ENCODE measurements at places on chromosomes 4 and X.

DNA sequence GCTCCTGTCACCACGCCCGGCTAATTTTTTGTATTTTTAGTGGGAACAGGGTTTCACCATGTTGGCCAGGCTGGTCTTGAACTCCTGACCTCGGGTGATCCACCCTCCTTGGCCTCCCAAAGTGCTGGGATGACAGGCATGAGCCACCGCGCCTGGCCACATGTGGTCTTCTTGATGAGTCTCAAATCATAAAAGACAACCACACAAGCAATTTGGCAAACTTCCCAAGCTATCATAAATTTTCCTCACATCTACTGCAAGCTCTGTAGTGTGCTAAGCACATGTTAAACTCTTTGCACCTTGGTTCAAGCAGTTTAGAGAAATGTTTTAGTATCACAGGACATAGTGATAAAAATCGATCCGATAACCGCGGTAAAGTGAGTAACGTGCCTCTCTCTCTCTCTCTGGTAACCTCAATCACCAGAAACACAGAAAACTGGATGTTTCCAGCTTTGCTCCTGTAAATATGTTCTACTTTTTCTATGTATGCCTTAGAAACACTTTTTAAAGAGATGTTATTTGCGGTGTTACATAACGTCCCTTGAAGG is 256.8 kb downstream of the DHRSX start:
- no peak for DNase-seq

DNA sequence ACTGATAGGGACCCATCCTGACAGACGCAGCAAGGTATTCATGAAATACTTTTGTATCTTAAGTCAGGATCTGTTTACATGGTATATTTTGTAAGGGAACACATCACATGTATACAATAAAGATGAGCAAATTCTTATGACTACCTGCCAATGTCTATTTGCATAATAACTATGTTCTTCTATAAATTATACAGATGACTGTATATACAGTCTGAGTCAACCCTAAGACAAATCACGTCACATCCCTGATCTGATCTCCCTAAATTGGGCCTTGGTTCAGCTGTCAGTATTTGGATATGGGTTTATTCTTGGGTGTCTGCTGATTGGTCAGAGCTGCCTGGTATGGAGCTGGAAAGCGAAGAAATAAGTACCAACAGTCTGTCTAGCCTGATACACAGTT is 93.3 kb downstream of the SERPINA7 start:
- DNase-seq, result no peak

GRCh38 chr4:139118365-139118764 is 58.7 kb downstream of the ELF2 start:
- DNase-seq, result no peak

GRCh38 chrX:15988661-15989603 is 134.3 kb upstream of the AP1S2 start:
- no peak for DNase-seq

DNA sequence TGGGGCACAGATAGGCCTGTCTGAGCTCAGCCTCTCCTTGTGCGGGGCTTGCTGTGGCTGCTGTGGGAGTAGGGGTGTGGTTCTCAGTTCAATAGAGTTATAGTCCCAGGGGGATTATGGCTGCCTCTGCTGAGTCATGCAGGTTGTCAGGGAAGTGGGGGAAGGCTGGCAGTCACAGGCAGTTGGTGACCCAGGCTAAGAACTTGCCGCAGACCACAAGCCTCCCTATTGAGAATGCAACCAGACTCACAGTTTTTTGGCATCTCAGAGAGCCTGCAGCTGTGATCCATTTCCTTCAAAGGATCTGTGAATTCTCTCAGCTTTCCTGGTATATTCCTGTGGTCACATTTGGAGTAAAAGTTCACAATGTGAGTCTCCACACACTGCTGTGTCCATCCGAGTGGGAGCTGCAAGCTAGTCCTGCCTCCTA is 364.9 kb downstream of the ZNF674 start:
- no peak for DNase-seq

- no peak for DNase-seq
Measured at GRCh38 chrX:10015723-10016518, 48.8 kb downstream of the CLDN34 start.

GRCh38 chrX:133045986-133046385 is 50.9 kb downstream of the USP26 start:
- no peak for DNase-seq

- no peak for DNase-seq
Measured at GRCh38 chrX:44451056-44451455, 91.6 kb downstream of the FUNDC1 start.

DNA sequence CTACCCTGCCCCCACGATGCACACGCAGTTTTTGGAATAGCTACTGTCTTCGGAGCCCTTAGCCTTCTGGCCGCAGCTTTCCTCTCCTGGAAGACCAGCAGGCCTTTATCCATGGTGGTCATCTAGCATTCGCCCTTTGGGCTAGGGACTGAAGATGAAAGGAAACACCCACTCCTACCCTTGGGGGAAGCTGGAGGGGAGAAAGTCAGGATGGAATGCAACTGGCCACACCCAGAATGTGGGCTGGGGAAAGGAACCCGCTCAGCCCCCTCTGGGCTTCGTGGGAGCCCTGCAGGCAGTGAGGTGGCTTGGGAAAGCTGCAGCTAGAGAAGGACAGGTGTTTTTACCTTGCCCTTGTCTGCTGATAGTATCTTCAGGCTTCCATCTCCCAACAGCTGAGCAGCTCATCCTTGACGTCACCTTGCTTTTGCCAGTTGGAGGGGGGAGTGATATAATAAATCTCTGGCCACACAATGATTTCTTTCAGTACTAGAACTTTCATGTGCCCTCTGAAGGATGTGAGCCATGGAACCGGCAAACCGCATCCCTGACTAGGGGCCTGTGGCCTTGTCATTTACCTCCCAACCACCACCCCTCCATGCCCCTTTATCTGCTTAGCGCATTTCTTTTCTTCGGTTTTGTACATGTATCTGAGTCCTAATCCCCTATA is 59.0 kb downstream of the ELF4 start:
- DNase-seq, result no peak

GRCh38 chr4:30073011-30073710 is 647.0 kb upstream of the PCDH7 start:
- no peak for DNase-seq

- DNase-seq, result no peak
Measured at GRCh38 chr4:119794681-119795080, 166.1 kb upstream of the PDE5A start.

- DNase-seq, result no peak
Measured at GRCh38 chrX:72659723-72660122, 54.4 kb downstream of the PHKA1 start.

GRCh38 chr4:39406763-39407583 is at the start of gene KLB:
TSS of gene KLB (plus strand) at chr4:39406930. CDS start at chr4:39406950, 20 bp downstream.
- DNase-seq, result no peak

DNA sequence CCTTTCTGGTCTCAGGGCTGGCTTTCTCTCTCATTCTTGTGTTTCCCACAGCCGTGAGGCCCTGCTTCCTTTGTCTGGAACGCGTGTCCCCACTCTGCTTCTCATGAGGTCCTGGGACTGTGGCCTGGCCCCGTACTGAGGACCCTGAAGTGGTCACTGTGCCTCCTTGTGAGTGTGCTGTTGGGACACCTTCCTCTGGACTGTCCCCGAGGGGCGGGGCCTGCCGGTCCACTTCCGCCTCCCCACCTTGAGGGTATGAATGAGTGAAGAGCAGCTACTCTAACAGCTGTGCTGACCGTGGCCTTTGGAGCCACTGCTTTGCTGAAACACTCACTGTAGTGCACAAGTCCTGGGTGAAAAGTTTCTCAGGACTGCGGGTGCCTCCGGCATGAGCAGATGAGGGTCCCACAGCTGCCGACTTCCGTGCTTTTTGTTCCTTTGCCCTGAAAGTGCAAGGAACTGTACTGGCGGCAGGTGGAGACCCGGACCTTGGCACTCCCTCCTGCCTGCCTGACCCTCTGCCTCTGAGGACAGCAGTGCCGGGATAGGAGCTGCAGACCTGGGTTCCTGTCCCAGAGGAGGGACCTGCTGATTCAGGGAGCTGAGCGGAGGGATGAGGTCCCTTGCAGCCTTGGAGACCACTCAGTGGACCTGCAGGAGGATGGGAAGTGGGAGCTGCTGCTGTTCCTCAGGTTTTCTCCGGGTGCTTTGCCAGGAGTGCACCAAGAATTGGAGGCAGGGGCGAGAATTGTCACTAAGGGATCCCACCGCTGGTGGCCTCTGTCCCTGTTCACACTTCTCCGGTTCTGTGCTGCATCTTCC is 38.0 kb downstream of the HTT-AS start:
- DNase-seq, result no peak

- no peak for DNase-seq
Measured at GRCh38 chr4:72663828-72664227, 94.8 kb upstream of the ADAMTS3 start.

DNA sequence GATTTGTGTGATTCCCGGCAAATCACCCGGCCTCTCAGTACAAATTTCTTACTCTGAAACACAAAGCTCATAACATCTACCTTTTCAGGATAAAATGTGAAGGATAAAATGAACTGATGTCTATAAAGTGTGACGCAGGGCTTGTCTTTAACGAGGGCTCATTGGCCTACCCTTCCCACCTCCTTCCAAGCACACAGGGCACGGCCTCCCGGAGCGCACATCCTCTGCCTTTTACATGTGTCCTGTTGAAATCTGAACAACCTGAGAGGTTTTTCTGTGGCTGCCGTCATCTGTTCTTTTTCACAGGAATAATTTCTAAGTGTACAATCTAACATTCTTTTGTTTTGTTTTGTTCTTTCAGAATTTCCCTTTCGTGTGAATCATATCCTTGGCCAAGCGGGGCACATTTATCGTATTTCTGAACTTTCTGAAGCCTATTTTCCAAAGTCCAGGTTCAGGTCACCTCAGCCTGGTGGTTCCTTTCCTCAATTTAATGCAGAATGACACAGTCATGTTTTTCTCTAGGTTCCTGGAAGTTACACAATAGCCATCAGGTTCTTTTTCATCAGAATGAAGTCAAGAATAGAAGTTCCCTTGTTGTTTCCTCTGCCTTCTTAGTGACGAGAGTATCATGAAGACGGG is 53.1 kb upstream of the SPRY1 start:
- no peak for DNase-seq

DNA sequence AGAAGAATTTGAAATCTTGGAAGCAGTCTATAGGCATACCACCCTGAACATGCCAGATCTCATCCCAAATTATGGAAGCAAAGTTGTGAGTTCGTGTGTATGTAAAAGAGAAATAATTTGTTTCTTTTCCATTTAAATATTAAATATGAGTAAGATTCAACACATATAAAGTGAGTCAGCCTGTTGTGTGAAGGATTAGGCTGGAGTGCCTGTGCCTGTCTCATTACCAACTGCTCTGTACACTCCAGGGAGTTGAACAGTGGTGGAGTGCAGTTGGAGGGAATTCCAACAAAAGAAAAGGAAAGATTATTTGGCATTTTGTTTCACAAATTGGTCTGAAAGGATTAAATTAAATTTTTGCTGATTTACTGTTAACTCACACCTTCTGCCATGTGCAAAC is 435.6 kb downstream of the FAT4 start:
- DNase-seq, result no peak

- no peak for DNase-seq
Measured at GRCh38 chr4:105137121-105137875, 9.4 kb upstream of the TET2 start.

DNA sequence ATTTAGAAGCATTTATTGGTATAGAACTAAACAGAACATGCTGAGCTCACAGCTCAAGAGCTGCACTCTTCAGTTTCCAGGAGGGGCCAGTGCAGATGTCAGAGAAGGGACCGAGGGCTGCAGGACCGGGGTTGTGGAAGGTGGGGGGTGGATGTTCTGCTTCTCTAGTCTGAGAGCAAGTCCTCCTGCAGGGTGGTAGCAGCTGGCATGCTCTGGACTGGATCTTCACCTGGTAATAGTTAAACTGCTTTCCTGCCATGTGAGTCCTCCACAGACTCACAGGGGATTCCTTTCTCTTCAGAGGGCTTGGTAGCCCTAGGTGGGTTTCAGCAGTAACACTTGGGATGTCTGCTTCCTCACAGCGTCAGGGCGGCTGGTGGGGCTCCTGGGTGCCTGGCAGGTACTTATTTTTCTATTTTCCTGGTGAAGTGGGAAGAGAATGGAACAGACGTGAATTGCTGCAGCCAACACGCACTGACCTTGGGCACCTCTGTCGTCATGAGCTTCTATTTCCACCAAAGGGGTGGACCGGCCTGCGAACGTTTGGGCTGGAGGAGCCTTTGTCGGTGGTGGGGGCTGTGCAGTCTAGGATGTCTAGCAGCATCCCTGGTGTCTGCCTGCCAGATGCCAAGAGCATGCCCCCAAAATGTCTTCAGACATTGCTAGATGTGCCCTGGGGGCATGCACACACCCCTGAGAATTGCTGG is 2.5 kb downstream of the MAEA start:
- no peak for DNase-seq

DNA sequence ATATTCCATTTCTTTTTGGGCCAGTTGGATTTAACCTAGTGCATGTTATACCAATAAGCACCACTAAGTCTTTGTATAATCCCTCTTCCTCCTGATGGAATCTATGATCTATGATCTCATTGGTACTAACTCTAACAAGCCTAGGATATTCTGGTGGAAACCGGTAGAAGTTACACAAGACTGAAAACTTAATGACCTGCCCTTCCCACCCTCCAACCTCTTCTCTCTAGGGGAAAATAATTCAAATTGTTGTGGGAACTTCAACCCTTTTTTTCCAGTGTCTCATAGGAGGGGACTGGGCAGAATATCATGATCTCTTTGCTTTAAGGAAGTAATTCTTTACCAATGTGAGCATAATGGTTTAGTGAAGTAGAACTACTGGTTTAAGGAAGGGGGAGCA is 289.5 kb upstream of the BOD1L1 start:
- no peak for DNase-seq

DNA sequence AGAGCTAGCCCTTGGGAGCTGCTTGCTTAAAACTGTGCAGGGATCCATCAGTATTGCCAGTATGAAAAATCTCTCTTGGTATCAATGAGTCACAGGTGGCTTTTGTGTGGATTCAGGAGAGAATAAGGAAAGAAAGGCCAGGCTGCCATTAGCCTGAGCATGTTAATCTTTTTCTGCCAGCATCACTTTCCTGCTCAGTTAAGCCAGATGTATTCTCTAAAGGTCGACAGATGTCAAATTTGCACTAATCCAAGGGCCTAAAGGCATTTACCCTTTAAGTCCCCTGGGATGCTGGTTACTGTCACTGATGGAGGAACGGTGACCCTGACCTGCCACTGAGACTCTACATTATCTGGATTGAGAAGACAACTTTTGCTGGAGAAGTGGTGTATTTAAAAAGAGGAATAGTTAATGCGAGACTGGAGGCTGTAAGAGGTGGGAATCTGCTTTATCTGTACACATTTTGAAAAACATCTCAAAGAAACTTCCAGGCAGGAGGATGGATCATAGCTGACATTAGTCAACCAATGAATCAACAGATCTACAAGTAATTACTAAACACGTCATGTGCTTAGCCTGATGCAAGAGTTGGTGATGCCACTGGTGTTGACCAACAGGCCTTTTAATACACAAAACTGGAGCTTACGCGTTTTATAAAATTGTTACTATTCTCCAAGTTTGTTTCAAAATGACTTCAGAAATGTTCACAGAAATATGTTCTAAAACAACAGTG is 241.4 kb upstream of the ANXA3 start:
- DNase-seq, result no peak

DNA sequence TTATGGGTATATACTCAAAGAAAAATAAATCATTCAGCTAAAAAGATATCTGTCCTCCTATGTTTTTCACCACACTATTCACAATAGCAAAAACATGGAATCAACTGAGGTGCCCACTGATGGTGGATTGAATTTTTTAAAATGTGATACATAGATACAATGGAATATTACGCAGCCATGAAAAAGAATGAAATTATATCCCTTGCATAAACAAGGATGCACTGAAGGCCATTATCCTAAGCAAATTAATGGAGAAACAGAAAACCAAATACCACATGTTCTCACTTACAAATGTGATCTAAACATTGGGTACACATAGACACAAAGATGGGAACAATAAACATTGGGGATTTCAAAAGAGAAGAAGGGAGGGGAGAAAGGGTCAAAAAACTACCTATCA is 964.2 kb upstream of the IGFBP7 start:
- no peak for DNase-seq

Measured in activated T-cell treated with anti-CD3 and anti-CD28 coated beads for 1 hour (primary cell).